SHP77 (cell line): ENCODE measurements at places on chromosomes 4 and X.

DNA sequence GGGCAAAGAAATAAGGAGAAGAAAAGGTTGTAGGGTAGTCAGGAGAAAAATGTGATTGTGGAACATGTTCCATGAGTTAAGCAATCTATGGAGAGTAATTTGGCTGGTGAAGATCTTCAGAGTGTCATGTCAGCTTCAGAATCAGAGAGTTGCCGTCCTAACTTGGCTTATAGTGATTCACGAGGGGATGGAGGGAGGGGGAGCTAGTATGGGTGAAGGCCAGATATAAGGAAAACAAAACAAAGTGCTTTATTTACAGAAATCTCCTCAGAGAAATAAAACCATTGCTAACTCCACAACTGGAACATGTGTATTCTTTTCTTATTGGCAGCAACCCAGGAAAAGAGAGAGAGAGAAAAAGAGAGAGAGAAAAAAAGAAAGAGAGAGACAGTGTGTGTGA lies 256.5 kb upstream of the NRK start:
- DNase-seq = no peak

GRCh38 chr4:28555866-28556265 lies 1695.2 kb downstream of the STIM2 start:
- DNase-seq = no peak

- no peak for DNase-seq
These were observed 1.3 kb downstream of the TMEM164 start for GRCh38 chrX:110004215-110004614.

GRCh38 chrX:15404401-15405096 lies 20.3 kb upstream of the VEGFD start:
- DNase-seq = no peak

- no peak for DNase-seq
These were observed 549.4 kb downstream of the GALNTL6 start for GRCh38 chr4:172362569-172362968.

GRCh38 chr4:169998981-169999380 lies 27.2 kb downstream of the MFAP3L start:
- DNase-seq = no peak

- DNase-seq = no peak
These were observed 19.8 kb downstream of the GAB1 start for GRCh38 chr4:143356493-143356892.

DNA sequence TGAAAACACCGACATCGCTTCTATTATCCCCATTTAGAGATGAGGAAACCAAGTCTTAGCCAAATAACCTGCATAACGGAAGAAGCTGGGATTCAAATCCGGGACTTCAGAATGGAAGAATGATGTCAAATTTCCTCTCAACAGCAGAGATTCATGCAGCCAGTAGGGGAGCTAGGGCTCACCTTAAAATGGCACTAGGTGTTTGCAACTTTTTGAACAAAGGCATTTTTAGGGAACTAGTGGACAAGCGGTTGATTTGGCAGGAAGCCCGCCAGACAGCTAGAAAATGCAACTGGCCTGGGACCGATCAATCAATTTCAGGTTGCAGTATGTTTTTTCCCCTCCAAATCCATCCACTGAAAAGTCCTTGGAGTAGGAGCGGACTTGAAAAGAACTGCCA lies 224.2 kb downstream of the PTTG2 start:
- DNase-seq = no peak

GRCh38 chr4:100166297-100167039 lies 23.8 kb downstream of the DDIT4L start:
- no peak for DNase-seq

GRCh38 chr4:44722001-44722400 lies 4.4 kb downstream of the GNPDA2 start:
- DNase-seq = no peak

GRCh38 chrX:13000301-13000811 lies 25.4 kb downstream of the TMSB4X start:
- no peak for DNase-seq

DNA sequence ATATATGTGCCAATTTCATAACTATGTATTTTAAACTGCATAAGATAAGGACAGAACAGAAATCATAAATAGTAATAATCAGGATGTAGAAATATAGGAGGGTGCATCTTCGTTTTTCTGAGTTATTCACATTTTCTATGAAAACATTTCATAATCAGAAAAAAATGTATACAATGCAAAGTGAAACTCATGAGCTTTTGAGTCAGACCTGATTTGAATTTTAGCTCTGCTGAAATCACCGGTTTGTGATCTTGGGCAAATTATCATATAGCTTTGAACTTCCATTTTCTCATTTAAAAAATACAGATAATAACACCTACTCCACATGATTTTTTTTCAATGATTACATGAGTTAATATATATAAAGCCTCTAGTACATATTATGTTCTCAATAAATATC lies 106.9 kb downstream of the KDR start:
- no peak for DNase-seq

DNA sequence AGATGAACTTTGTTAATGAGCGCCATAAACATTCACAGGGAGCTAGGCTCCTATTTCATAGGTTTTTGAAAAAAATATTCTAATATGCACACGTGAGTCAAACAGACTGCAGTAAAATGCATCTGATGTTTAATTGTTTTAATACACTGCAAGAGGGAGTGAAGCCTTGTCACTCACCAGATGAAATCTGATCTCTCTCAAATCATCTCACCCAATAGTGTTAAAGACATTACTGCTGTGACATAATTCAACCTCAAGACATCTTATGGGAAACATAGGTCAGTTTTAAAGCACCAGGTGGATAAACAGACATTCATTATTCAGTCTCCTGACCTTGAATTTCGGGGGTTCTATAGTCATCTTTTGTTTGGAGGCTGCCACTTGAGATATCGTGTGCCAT lies 148.3 kb downstream of the MAML3 start:
- DNase-seq = no peak

DNA sequence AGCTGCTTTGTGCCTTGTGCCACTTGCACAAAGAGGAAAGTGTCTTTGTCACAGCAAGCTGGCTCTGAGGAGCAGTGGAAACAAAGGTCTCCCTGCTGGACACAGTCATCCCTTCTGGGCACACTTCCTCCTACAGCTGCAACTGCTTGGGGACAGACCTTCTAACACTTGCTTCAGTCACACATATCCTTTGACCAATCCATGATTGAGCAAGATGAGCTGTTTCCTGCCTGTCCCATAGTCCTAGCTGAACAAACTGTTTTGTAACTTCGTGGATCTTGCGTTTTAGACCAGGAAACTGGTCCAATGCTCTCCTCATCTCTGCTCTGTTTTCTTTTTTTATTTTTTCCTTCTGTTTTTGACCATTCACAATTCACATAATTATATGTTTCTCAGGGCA lies 98.5 kb downstream of the RRAGB start:
- no peak for DNase-seq

DNA sequence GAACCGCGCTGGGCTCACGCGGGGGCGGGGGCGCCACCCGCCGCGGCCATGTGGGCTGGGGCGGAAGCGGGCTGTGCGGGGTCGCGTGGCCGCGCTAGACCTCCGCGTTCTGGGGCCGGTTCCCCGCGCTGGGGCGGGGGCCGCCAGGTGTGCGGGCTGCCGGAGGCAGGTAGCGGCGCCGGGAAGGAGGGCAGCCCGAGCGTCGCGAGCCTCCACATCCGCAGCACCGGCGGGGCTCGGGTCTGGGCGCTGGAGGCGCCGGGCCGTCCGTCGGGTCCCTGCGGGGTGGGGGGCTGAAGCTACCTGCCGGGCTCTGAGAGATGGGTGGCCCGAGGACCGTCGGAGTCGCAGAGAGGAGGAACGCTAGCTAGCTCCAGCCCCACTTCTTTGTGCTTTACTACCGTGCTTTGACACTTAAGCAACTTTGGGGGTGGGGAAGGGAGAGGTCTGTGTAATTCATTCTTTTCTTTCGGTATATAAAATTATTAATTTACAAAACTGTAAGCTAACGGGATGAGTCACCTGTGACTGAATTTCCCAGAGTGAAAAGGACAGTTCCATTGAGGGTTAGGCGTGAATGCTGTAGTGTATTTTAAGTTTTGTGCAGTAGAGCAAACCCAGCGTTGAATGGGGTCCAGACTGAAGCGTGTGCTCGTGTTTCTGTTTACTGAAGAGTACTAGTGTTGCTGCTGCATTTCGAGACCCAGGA lies 689 bp downstream of the METAP1 start:
- DNase-seq = no peak

GRCh38 chr4:104772849-104773248 lies 278.2 kb upstream of the CXXC4 start:
- no peak for DNase-seq

- no peak for DNase-seq
These were observed 77.4 kb downstream of the PSAPL1 start for GRCh38 chr4:7357323-7357722.

DNA sequence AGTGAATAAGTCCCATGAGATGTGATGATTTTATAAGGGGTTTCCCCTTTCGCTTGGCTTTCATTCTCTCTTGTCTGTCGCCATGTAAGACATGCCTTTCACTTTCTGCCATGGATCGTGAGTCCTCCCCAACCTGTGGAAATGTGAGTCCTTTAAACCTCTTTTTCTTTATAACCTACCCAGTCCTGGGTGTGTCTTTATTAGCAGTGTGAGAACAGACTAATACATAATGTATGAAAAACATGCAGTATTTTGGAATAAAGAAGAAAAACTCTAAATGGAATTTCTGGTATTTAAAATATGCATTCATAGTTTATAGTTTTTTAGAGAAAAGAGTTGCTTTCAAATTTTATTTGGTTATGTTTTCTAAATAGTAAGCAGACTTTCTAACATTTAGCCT lies 360.7 kb downstream of the PCDH7 start:
- no peak for DNase-seq

DNA sequence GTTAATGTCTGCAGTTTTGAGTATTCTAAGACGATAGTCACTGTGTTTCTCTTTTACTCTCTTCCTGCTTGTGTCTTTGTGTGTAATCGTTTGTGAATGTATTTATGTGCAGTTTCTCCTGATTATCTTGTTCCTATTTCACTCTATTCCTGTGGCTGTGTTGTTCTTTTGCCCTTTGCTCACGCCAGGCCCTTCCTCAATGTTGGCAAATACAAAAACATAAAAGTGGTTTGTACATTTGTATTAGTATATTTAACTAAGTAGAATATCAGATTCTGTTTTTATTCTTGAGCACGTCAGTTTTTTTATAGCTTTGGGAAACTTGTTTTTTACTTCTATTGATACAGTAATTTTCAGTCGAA lies 107.6 kb upstream of the BMPR1B start:
- no peak for DNase-seq

DNA sequence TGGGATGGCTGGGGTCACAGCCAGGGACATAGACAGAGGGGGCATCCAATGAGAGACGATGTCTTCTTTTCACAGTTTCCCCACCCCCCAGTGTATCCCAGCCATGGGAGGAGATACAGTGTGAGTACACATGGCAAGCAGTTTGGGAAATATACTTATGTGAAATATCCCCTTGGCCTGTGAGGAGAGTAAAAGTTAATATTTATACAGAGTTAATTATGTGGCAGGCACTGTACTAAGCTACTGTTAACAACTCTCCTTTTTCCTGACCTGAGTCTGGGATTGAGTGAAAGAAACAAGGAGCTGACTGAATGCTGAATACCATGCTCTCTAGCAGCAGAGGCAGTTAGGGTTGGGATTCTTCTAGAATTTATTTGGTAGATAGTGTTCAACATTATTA lies 35.3 kb downstream of the HCCS start:
- DNase-seq = no peak

- DNase-seq = no peak
These were observed 595.6 kb downstream of the TRAM1L1 start for GRCh38 chr4:116489739-116490138.

DNA sequence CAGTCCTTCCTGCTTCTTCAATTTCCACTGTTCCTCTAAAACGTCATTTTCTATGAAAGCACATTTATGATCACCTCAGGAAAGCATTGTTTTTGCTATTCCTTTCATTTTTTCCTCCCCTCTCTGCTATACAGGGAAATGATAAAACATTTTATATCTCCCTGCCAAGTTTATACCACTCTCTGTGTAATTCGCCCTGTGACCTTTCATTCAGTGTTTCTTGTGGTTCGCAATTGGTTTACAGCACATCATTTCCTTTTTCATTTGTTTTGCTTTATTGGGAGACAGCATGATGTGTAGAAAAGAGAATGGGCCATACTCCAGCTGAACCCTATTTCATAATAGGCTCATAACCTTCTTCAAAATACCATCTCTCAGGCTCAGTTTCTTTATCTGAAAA lies 99.9 kb upstream of the RAPGEF2 start:
- no peak for DNase-seq

GRCh38 chr4:78779280-78779679 lies 3.1 kb downstream of the BMP2K start:
- DNase-seq = no peak
